NCI-H1436 treated with DMSO at 0.1 percent for 48 hours (cell line): ENCODE measurements at places on chromosomes 7 and 10.

DNA sequence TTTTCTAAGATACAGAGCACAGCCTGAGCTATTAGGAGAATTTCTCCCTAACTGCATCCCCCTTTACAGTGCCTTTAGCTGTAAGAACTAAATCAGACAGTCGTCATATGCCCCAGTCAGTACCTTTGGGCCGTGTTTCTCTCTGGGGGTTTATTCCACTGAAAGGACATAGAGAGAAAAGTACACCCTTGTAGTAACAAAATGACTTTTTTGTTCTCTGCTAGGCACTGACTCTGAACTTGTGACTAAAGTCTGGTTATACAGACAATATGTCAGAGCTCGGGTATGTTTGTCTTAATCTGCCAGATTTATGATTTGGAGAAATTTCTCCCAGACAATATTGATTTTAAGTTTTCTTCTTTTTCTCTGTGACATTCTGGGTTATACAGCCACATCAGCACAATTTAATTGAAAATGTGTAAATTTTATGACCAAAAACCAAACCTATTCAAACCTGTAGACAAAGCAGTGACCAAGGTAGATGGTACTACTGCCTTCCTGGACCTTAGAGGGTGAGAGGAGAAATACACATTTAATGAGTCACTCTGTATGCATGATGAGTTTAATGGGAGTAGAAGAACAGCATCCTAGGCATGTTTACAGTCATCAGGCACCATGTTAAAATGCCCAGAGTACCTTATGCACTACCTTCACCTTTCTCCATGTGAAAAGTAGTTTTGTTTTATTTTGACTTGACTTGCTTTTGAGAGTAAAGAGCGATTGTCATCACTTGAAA, 156.1 kb upstream of the PLXDC2 start:
- no peak for DNase-seq

- DNase-seq = no peak
Observed at GRCh38 chr7:129356176-129356575, 78.1 kb upstream of the STRIP2 start.

DNA sequence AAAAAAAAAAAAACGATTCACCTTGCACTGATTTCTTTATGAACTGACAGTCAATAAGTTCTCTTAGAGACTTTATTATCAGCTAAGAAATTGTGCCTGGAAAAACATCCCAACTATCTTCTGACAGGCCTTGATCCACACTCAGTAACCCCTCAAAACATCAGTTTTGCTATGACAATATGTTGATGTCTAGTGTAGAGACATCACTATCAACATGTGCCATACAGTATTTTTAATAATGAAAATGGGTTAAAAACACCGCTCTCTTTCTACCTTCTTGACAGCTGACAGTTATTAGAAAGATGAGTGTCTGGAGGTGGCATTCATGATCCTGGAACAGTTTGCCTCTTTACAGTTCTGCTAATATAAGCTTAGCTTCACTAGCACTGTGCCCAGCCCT, 175.8 kb upstream of the TMEM229A start:
- no peak for DNase-seq

- no peak for DNase-seq
Observed at GRCh38 chr10:94316560-94316959, 46.2 kb downstream of the NOC3L start.

GRCh38 chr7:69735582-69735981, 137.3 kb downstream of the AUTS2 start:
- no peak for DNase-seq

DNA sequence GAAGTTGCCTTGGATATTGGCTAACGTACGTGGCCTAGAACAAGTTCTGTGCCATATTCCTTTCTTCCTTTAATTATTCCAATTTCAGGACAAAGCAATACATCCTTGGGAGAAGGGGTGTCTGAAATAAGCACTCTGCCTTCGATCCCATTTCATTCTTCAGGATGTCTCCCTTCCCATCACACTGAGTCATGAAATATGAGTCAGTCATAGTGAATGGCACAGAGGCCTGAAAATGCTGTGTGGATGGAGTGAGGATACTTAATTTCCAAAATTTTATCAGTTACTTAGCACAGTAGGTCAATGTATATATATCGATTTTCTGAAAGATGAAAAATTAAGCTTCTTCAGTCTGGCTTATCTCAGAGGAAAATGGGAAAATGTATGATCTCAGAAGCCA, 19.5 kb downstream of the EVX1 start:
- no peak for DNase-seq

DNA sequence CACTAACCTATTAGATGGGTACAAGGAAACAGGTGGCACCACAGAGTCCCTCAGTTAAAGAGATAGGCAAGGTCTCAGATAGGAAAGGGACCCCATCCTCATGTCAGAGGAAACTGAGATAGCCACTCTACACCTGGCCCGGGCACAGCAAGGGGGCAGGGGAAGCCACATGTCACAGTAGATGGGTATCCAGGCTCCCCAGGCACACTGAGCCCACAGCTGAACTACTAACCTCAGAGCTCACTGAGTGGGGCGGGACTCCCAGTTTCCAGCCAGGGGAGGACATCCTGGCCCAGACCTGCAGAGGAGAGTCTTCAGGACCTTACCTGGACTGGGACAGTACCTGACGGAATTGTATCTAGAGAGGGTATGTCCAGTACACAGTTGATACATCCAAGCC, 3.7 kb upstream of the CDHR1 start:
- DNase-seq = no peak

DNA sequence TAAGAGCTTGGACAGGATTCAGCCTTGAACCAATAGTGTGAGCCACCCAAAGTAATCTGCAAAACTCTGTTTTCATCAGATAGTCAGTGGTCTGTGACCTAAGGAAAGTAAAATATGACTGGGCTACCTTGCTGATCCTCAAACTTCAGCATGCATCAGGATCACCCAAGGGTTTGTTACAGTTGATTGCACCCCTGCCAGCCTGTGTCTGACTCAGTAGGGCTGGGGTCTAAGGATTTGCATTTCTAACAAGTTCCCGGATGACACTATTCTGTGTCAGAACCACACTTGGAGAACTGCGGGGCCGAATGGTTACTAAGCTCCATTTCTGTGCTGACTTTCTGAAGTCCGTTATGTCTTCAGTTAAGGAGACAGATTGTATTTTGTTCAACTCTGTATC, 40.6 kb upstream of the TSPAN13 start:
- DNase-seq = no peak

DNA sequence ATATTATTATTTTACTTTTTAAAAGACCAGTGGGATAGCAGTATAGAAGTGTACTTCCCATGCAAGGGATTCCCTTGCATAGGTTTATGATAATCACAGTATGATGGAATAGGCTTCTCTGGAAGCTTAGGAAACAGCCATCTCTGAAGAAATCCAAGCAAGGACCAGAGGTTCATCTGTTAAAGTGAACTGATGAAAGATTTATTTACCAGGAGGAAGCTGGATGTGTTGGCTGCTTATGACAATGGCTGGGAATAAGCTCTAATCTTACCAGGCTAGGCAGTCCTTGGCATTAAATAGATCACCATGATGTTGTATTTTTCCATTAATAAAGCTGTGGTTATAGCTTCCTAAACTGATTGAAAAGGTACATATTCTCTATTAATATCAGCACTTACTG, 32.0 kb downstream of the FRA10AC1 start:
- DNase-seq = no peak

GRCh38 chr7:147759327-147759943, 831.1 kb upstream of the C7orf33 start:
- DNase-seq = no peak

DNA sequence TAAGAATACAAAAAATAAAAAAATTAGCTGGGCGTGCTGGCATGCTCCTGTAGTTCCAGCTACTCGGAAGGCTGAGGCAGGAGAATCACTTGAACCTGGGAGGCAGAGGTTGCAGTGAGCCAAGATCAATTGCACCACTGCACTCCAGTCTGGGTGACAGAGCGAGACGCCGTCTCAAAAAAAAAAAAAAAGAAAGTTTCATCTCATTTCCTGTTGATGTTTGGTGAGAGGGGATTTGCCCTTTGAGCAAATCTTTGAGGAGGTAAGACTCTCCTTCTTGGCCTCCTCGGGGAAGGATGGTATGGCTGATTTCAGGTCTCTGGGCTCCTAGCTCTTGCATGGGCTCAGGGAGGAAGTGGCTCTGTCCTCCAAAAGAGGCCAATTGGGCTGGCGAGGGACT, 3.6 kb upstream of the GRID2IP start:
- DNase-seq = no peak

DNA sequence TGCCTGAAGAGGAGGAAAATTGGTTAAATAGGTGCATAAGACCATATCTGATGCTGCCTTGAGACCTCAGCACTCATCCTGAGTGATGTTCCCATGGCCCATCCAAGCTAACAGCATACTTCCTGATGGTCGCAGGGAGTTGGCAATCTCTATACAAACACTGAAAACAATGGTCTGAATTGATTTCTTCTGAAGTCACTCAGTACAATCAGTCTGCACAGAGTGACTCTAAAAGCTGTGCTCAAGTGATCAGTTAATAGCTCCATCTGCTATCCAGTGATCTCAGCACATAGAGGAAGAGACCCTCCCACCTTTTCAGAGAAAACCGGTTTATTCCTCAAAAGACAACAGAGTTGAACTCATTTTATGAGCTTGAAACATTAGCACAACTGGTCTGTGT, 3.9 kb downstream of the PPP1R17 start:
- no peak for DNase-seq

- DNase-seq = no peak
Observed at GRCh38 chr10:17009212-17009700, 120.4 kb downstream of the CUBN start.

GRCh38 chr10:35614312-35614711, 9.2 kb downstream of the GJD4 start:
- no peak for DNase-seq

DNA sequence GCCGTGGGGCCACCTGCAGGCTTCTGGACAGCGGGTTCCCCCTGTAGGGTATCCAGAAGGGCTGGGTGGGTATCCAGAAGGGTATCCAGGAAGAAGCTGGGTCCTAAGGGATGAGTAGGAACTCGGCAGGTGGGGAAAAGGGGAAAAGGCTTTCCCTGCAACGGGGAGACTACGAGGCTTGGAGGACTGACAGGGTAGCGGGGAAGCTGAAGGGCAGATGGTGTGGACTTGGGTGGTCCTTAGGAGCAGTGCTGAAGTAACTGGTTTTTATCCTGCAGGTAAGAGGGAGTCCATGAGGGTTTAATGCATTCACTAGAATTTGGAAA, 525 bp downstream of the UBE2D4 start:
- DNase-seq = no peak

GRCh38 chr10:4943821-4944220, 19.4 kb upstream of the AKR1C1 start:
- no peak for DNase-seq

- DNase-seq = no peak
Observed at GRCh38 chr10:78071140-78071856, 37.6 kb downstream of the RPS24 start.

DNA sequence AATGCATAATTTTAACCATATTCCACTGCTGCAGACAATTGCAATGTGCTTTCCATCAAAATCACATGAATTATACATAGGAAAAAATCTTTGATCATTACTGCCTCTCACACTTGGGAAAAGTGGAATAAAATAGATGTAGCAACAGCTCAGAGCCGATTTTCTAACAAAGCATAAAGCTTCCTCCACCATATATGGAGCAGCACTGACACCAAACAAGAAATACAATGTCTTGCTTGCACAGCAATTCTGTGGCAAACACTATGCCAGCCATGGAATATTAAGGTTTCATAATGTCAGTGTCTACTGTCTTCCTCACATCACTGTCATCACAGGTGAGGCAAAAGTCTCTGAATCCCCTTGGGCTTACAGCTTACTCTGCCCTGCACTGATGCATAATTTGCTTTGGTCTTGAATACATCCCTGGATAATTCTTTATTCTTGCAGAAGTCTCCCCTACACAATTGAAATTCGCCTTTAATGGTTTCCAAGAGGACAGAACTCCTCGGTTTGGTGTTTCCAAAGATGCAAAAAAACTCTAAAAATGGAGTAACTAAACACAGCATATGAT, 198.5 kb downstream of the CACNA2D1 start:
- no peak for DNase-seq

DNA sequence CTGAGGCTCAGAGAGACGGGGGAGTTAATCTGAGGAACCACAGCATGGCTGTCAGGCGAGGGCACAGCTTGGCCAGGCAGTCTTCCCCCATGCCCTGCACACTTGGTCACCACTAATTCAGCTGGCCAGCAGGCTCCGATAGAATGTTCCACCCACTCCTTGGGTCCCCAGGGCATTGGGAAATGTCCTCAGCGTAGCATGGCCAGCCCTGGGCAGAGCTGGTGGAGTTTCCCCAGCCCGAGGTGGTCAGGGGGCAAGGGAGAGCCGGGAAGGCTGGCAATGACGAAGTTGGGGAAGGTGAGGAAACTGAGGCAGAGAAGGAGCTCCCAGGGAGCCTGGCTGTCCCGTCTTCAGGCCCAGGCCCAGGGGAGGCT, 12.1 kb upstream of the GRIFIN start:
- DNase-seq = no peak

- no peak for DNase-seq
Observed at GRCh38 chr10:12873172-12873571, 128.3 kb downstream of the CCDC3 start.

- DNase-seq = no peak
Observed at GRCh38 chr7:8418629-8419245, 14.7 kb upstream of the NXPH1 start.

GRCh38 chr10:76309741-76310587, 878.5 kb downstream of the LRMDA start:
- DNase-seq = no peak

DNA sequence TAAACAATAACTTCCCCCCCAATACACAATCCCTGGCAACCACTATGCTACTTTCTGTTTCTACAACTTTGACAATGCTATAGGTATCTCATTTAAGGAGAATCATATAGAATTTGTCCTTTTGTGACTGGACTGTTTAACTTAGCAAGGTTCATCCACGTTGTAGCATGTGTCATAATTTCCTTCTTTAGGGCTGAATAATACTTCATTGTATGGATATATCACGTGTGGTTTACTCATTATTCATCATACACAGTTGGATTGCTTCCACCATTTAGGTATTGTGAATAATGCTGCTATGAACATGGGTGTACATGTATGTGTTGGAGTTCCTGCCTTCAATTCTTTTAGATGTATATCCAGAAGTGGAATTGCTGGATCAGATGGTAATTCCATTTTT, 111.0 kb downstream of the LMBR1 start:
- no peak for DNase-seq

GRCh38 chr7:28854750-28855074, 103.4 kb downstream of the TRIL start:
- no peak for DNase-seq

DNA sequence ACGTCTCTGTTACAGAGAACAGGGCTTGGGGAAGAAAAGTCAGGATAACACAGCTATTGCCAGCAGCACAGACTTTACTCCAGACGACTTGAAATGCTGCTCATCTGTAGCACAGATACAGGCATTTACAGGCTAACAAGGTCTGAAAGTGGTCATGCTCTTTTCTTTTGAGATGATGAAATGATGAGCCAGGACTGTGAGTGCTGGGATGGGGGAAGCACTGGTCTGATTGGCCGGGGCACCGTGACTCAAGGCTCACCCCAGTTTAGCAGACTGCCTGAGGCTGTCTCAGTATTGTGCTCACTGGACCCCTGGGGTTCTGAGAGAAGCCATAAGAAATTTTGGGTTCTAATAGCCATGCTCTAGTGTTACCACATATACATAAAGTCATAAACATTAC, 12.4 kb downstream of the SMKR1 start:
- no peak for DNase-seq
